GM06990 (cell line): ENCODE measurements at places on chromosomes 7 and 10.

- no peak for DNase-seq
Measured at GRCh38 chr7:87624628-87625027, 3.6 kb upstream of the RUNDC3B start.

DNA sequence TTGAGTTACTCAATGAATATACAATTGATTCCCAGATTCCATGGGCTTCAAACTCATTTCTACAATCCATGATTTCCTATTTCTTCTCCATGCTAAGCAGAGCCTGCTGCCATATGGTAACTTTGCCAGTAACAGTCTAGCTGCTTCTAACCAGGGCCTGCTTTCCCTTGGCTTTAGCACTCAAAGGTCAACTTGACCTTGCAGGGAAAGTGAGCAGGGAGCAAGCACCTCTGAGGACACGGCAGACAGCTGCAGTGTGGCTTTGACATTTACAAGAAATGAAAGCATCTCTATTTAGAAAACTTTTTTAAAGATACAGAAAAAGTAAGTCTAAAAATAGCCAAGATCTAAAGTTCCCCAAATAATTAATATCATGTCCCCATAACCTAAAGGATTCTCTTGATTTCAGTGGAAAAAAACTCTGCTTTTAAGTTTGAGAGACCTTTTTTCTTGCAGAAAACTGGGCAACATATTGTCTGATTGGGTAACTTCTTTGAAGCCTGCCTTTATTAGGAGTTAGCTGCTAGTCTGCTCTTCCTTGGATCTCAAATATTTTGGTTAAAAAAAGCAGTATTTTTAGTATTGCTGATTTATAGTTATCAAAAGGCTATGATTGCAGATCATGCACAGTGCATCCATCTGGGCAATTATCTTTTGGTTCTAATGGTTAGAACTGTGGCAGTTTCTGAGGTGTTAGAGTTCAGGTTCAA is 257.9 kb downstream of the AHR start:
- no peak for DNase-seq

DNA sequence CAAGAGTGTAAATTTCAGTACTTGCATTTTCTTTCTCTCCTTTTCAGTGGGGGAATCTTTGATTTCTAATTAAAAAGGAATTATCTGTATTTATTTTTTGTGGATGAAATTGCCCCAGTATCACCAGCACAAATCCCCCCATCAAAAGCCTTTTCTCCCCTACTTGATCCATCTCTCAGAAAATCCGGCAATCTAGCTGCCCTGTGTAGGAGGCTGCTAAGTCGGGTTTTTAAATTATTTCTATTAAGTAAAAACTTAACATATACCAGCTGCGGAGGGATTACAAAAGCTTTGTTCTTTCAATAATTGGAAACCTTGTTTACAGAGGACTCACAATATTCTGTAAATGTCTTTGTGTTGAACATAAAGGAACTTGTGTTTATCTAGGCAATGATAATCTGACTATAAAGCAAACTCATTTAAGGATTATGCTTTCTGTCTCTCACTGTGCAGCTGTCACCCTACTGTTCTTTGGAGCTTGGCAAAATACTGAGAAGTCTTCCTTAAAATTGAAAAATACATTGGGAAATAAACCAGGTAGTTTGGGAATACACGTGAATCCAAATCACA is 177.4 kb upstream of the PRR15 start:
- no peak for DNase-seq

GRCh38 chr10:35924759-35925158 is 282.7 kb upstream of the FZD8 start:
- no peak for DNase-seq

GRCh38 chr7:39621261-39621660 is 2.1 kb upstream of the RALA start:
- no peak for DNase-seq

GRCh38 chr10:77176232-77176631 is 461.4 kb downstream of the KCNMA1 start:
- DNase-seq = no peak

- DNase-seq = no peak
Measured at GRCh38 chr10:112585126-112585525, 138.1 kb downstream of the VTI1A start.

GRCh38 chr10:131841661-131842139 is 59.1 kb upstream of the PPP2R2D start:
- no peak for DNase-seq

DNA sequence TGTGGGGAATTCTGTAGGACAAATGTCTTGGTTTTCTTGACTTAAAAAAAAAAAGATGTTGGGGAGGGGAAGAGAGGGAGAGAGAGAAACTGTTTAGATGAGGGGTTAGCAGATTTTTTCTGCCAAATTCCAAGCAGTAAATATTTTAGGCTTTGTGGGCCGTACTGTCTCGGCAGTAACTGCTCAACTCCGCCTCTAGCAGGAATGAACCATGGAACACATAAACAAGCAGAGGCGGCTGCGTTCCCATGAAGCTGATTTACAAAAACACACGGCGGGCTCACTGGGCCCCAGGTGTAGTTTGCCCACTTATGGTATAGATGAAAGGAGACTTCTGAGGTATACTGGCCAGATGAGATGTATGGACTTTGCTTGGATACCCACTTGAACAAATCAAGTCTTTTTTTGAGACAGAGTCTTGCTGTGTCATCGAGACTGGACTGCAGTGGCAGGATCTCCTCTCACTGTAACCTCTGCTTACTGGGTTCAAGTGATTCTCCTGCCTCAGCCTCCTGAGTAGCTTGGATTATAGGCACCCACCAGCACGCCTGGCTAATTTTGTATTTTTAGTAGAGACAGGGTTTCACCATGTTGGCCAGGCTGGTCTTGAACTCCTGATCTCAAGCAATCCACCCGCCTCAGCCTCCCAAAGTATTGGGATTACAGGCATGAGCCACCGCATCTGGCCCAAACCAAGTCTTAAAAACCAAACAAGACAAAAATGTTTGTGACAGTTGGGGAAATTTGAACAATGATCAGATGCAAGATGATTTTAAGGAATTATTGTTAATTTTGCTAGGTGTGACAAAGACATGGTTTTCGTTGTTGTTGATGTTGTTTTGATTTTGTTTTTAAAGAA is 9.7 kb upstream of the ADAMTS14 start:
- no peak for DNase-seq

DNA sequence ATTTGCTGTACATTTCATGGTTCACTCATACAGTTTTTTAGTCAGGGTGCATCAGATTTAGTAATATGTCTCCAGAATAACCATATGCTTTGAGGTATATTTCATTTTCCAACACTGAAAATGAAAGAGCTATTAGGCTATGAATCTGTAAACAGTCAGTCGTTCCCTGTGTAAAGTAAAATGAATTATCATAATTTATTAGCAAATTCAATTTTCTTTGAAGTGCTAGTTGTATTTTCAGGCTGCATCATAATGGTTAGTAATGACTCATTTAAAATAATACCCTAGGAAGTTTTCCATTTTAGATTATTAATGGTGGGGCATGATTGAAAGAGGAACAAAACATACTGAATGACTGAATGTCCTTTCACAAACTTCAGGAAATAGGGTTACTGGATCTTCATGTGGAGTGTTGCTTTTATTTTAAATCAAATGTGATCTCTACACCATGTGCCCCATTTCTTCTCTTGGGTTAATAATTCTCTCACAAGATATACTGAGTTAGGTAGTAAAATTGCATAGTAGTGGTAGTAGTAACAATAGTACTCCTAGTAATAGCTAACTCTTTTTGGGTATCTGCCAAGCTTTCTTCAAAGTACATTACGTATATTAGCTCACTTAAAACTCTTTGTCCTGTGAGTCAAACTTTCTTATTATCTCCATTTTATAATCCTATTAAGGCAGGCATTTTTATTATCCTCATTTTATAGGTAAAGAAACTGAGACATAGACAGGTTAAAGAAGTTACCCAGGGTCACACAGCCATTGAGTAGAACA is 476.5 kb downstream of the SUGCT start:
- DNase-seq = no peak

- no peak for DNase-seq
Measured at GRCh38 chr7:97317575-97317974, 200.1 kb downstream of the SDHAF3 start.

DNA sequence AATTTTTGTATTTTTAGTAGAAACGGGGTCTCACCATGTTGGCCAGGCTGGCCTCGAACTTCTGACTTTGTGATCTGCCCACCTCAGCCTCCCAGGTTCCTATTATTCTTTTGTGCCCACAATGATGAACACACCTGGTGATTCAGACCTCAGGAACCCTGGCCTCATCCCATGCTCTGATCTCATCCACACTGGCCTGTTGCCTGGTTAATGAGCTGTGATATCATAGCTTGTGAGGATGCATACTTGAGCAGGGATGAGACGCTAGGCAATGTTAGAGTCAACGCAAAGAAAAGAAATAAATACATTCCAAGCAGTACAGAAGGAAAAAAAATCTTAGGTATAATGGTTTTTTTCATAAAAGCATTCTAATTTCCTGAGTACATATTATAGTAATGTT is 82.4 kb upstream of the RNF32 start:
- DNase-seq = no peak

GRCh38 chr10:85786401-85786899 is 580.1 kb downstream of the GRID1 start:
- no peak for DNase-seq

DNA sequence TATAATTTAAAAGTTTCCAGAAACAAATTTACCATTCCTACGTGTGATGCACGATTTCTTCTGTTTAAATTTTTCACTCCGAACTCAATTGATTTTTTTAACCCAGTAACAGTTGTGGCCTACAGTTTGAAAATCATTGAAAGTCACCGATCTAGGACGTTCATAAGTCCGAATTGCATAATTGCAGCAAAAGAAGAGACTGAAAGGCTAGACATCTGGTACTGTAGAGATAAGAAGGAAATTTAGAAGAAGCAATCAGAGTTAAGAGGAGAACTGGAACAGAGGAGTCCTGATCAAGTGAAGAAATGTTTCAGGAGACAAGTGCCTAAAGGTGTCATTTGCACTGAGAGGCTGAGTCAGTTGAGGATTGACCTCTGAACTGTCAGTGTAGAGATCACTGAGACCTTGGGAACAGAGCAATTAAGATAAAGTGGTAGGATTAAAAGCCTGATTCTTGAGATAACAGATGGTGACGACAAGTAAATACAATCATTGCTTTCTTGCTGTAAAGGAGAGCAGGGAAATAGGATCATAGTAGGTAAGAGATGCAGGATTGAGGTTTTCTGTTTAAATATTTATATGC is 73.5 kb downstream of the ZFAND4 start:
- no peak for DNase-seq

DNA sequence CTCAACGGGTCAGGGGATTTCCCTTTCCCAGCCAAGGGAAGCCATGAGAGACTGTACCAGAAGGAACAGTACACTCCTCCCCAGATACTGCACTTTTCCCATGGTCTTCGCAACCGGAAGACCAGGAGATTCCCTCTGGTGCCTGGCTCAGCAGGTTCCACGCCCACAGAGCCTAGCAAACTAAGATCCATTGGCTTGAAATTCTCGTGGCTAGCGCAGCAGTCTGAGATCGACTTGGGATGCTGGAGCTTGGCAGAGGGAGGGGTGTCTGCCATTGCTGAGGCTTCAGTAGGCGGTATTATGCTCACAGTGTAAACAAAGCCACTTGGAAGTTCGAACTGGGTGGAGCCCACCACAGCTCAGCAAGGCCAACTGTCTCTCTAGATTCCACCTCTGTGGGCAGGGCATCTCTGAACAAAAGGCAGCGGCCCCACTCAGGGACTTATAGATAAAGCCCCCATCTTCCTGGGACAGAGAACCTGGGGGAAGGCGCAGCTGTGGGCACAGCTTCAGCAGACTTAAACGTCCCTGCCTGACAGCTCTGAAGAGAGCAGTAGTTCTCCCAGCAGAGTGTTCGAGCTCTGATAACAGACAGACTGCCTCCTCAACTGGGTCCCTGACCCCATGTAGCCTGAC is 29.6 kb downstream of the SLC16A12 start:
- DNase-seq = no peak

- no peak for DNase-seq
Measured at GRCh38 chr7:43700646-43701499, 28.4 kb downstream of the COA1 start.

- no peak for DNase-seq
Measured at GRCh38 chr10:131979336-131979735, 2.4 kb downstream of the BNIP3 start.

DNA sequence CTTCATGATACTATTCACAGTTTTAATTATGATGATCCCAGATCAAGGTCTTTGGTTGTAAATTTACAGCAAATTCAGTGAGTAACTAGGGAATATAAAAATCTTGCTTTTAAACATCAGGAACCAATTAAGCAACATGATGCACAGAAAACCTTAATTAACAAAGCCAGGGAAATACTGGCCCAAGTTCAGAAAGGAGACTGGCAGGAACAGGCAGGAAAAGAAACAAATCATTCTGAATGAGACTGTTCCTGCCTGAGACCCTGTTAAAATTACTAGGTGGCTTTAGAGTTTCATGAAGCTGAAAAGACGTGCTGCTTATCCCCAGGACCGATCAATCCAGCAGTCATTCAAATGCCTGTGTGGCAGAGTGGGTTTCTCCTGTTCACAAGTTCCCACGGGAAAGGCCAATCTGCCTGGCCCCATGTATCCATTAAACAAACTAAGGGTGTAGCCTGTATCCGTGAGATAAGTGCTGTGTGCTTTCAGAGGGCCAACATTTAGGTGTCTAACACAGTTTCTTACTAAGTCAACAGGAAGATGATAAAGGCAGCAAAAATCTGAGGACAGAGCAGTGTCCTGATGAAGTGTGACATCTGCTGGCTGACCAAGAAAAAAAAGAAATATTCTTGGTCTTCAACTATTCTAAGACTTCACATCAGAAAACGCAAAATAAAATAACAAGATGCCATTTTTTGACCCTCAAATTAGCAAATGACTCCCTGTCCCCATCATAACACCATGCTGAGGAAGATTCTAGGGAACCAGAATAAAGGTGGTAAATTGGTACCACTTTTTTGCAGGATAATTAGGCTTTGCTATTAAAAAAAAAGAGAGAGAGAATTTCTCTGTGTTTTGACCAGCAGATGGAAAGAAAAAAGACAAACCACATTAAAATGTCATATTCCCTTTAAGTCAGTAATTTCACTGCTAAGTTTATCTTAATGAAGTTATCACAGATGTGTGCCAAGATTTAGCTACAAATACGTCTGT is 34.2 kb downstream of the PUS7 start:
- no peak for DNase-seq

DNA sequence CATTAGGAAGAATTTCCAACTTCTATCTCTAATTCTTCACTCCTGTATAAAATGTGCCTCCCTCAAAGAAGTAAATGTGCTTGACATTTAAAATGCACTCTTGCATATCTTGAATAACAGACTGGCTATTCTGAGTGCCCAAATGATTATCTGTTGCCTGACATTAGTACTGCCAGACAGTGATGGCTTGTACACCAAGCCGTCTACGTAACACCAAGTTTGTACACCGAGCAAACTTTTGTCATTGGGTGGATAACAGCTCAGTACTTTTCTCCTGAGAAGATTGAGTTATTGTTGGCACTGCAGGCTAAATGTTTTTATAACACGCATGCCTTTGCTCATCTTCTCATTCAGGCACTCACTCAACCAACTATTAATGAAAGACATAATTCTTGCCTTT is 137.2 kb downstream of the DOCK4 start:
- DNase-seq = no peak

DNA sequence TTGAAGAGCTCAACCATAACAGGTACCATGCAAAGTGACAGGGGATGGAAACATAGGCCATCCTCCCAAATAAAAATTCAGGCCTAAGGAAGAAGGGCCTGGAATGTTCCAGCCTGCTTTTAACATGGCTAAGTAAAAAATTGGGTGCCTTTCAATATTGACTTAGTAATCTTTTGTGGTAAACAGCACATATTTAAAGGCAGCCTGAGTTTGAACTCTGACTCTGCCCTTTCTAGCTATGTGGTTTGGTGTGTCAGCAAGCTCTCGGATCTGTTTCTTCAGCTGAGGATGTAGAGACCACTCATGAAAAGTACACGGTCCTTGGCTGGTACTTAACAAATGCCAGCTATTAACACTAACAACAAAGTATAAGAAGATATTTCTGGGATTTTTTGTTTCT is 191.8 kb upstream of the CDCA7L start:
- DNase-seq = no peak
